ENCODE measurements at places on chromosomes 16 and 17. TPM values are rescaled to one million over a fixed set of nuclear protein-coding genes. Genes with fewer than 3 reads are reported as not detected.

DNA sequence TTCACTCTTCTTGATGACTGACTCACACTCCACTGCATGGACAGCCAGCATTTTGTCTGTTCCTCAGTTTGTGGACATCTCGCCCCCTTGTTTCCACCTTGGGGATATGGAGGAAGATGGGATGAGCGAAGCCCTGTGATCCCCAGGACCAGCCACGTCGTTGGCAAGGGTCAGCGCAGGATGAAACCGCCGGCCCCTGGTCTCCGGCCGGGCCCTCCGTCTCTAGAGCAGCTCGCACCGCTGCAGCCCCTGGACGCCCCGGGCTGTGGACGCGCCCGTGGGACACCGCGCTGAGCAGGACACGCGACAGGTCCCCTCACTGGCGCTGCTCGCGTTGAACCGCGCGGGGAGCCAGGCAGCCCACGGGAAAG lies 604 bp upstream of the ZC3H18 start:
- no peak for DNase-seq

DNA sequence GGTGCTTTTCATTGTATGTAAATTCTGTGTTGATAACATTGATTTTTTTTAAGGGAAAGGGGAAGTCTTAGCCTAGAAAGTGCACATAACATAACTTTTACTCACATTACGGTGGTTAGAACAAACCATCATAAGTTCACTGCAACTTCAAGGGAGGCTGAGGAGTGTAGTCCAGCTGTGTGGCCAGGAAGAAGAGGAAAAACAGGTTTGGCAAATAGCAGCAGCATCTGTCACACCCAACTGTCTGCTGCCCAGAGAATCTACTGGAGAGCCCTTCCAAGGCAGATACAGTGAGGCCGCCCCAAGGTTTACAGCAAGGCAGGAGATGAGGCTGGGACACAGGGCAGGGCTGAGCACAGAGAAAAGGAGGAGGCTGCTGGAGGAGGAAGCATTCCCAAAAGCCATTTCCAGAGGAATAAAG lies 60.6 kb downstream of the AIPL1 start:
- DNase-seq: no peak

DNA sequence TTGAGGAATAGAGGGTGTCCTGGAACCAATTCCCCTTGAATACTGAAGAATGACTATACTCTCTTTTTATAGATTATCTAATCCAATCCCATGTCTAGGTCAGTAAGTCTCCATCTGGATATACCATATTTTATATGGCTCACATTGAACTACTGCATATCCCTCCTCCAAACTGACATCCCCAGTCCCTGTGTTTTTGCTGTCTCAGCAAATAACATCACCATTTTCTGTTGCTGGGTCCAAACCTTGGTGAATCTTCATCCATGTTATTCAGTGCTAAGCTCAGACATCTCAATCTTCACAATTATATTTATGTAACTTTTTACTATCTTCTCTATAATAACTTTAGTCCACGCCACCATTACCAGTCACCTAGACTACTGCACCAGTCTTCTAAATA lies 269.6 kb upstream of the CNTNAP4 start:
- no peak for DNase-seq

Gene KRT14
- not detected for total RNA-seq

Gene IKZF3
- not detected for total RNA-seq

DNA sequence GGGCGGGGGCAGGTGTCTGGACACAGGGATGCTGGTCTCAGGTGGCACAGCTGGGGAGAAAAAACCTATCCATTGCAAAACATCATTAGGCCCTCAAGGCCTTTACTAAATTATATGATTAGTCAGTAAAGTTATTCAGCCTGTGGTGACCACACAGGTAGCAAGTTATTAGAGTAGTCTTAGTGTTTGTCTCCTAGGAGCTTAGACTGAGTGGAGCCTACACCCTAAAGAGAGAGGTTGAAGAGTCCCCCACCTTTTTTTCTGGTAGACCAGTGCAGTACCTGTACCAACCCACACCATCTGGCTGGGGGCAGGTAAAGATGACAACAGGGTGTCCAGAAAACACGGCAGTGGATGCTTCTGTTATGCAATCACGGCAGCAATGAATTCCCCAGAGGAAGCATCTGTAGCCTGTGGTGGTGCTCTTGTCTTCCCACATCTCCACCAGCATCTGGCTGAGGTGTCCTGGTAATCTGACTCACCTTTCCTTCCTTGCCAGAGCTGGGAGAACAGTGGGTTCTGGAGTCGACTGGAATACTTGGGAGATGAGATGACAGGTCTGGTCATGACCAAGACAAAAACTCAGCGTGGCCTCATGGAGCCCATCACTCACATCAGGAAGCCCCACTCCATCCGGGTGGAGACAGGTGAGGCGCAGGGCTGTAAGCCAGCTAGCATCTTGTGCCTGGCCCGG lies 11.0 kb downstream of the MYCBPAP start:
- no peak for DNase-seq
